ENCODE measurements at places on chromosomes 4 and X. TPM values are rescaled to one million over a fixed set of nuclear protein-coding genes. Genes with fewer than 3 reads are reported as not detected.

The SYN1 gene
- polyA plus RNA-seq: 8.1 TPM

- no peak for DNase-seq
Observed at GRCh38 chr4:60611762-60612496, 588.2 kb upstream of the ADGRL3 start.

- peak; percentile 65 for DNase-seq
Observed at GRCh38 chrX:111308039-111308438, 37.8 kb upstream of the CAPN6 start.

DNA sequence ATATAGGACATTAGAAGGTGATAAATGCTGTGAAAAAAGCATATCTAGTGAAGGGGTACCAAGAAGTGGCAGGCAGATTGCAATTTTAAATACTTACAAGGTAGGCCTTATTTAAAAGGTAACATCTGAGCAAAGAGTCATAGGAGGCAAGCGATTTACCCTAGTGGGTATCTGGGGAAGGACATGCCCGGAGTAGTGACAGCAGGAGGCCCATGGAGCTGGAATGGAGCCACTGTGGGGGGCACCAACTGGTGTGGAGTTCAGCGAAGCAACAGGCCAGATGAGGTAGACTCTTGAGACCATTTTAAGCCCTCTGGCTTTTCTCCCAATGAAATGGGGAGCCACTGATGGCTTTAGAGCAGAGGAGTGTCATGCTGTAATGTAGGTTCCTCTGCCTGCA lies 37.3 kb downstream of the SEC24D start:
- no peak for DNase-seq

GRCh38 chr4:184011826-184012380 lies 106.8 kb downstream of the STOX2 start:
- DNase-seq: no peak

The GCNA gene
- polyA plus RNA-seq: 1.6 TPM

- DNase-seq: no peak
Observed at GRCh38 chr4:171599628-171600027, 213.6 kb upstream of the GALNTL6 start.

DNA sequence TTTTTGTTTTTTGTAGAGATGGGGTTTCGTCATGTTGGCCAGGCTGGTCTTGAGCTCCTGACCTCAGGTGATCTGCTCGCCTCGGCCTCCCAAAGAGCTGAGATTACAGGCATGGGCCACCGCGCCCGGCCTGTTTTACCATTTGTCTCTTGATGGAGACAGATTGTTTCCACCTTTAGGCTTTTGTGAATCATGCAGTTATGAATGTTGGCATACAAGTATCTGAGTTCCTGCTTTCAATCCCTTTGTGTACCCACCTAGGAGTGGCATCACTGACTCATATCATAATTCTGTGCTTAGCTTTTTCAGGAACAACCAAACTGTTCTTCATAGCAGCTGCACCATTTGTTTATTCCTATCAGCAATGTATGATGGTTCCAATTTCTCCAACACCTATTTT lies 20.2 kb upstream of the MGST2 start:
- DNase-seq: no peak

DNA sequence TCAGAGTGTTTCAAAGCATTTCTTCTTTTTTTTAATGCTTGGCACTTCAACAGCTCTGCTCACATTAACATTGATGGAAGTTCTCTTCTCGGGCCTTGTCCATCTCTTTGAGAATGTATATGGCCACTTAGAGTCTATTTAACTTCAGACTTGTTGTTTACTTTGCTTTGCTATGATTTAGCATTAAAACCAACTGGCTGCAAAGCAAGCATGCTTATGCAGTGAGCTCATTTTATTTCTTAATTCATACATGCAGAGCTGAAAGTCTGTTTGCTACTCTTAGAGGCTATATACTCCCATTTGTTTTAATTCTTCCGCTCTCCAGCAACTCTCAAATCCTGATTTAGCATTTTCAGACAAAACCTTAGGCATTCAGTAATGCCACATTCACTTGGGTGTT lies 107.6 kb upstream of the PACRGL start:
- DNase-seq: no peak

GRCh38 chr4:75995727-75996126 lies 5.0 kb upstream of the SDAD1 start:
- peak; percentile 52 for DNase-seq

- DNase-seq: no peak
Observed at GRCh38 chr4:81084634-81085033, 54.1 kb downstream of the BMP3 start.

GRCh38 chr4:183532821-183533220 lies 28.0 kb downstream of the ING2 start:
- DNase-seq: peak; percentile 24

GRCh38 chrX:255923-256331 lies 25.3 kb upstream of the PLCXD1 start:
- DNase-seq: no peak

GRCh38 chr4:150008546-150008945 lies 69.7 kb upstream of the DCLK2 start:
- DNase-seq: no peak

DNA sequence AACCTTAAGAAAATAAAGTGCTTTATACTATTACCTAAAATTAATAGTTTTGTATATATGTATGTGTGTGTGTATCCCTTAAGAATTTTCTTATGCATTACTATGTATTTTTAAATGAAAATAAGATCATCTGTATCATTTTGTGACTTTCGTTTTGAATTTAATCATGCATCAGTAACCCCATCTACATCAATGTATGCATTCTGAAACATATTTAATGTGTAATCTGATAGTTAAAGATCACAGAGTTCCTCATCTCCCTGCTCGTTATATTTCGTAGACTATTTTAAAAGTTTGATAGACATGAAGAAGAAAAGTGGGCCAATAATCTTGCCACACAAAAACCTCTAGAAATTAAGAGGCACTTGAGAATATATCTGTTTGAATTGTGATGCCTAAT lies 7.4 kb downstream of the BMPR1B start:
- no peak for DNase-seq

DNA sequence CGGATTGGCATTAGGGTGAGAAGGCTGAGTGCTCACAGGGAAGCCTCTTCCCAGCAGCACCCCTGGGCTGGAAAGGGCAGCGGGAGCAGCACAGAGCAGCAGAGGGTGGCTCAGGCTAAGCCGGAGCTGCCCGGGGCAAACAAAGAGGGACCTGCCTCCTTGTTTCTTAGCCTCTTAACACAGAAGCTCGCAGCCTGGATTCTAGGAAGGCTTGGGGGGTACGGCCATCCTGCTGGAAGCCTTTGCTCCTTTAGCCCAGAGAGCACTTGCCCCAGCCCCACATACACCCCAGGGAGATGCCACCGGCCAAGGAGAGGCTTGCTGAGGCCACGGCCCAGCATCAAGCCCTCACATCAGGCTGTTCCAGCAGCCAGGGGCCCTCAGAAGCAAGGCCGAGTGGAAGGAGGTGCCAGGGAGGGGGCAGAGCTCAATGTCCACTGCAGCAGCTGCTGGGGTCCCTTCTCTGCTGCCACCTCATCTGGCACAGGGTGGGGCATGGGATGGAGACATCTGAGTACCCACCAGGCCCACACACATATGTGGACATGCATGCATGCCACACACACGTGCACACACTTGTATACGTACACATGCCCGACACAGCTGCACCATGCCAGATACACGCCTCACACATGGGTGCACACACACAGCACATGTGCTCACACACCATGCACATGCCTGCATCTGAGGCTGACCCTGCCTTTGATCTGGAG lies 20.3 kb upstream of the SPON2 start:
- no peak for DNase-seq

- DNase-seq: no peak
Observed at GRCh38 chrX:2474280-2474962, 26.4 kb downstream of the DHRSX start.

The VGLL1 gene
- polyA plus RNA-seq: 1.9 TPM

DNA sequence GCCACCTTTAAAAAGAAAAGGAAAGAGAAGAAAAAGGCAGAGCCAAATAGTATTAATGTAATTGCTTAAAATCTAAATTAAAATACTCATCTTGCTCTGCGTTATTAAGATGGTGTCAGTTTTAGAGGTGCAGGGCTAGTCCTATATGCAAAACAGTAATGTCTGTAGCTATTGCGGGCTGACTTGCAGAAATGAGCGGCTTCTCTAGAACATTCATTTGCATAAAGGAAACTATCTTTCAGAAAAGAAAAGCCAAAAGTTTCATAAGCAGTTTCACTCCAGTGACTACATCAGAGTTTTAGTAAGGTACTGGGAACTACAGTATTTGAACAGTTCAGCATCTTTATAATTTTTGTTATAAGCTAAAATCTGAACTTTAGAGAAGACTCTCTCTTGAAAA lies 6.0 kb downstream of the SMAD1 start:
- DNase-seq: no peak

DNA sequence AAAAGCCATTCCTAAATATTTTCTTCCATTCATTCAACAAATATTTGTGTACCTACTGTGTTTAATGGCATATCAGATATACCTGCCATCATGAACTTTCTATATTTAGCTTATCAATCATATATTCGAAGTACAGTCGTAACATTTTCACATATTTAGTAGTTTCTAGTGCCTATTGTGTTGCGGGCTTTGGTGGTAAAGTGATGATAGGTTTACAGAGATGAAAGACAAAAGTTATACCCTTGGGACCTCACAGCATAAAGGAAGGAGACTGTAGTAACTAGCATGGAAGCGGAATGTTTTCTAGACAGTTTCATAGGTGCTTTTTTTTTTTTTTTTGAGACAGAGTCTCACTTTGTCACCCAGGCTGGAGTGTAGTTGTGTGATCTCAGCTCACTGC lies 39.5 kb downstream of the RBPJ start:
- no peak for DNase-seq

DNA sequence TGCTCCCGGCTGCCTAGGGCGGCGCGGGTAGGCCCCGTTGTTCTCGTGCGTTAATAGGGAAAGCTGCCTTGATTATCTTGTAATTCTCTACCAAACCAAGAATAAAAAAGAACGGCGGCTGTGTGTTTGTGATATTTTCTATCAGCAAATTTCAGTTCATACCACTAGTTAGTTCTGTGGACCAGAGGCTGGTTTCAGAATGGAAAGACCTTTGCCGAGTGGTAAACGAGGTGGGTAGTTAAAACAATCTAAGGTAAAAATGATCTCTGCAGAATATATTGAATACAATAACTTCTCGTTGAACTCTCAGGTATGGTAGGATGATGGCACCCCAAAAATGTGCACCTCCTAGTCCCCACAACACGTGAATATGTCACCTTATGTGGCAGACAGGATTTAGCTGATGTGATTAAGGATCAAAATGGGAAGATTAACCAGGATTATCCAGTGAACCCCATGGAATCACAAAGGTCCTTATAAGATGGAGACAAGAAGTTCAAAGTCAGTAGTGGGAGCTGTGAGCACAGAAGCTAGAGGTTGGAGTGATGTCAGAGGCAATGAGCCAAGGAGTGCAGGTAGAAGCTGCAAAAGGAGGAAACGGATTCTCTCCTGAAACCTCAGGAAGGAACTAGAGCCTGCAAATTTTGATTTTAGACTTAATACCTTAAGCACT lies 574 bp upstream of the CFAP97 start:
- DNase-seq: no peak

GRCh38 chr4:48503233-48504025 lies 13.4 kb downstream of the ZAR1 start:
- DNase-seq: no peak

DNA sequence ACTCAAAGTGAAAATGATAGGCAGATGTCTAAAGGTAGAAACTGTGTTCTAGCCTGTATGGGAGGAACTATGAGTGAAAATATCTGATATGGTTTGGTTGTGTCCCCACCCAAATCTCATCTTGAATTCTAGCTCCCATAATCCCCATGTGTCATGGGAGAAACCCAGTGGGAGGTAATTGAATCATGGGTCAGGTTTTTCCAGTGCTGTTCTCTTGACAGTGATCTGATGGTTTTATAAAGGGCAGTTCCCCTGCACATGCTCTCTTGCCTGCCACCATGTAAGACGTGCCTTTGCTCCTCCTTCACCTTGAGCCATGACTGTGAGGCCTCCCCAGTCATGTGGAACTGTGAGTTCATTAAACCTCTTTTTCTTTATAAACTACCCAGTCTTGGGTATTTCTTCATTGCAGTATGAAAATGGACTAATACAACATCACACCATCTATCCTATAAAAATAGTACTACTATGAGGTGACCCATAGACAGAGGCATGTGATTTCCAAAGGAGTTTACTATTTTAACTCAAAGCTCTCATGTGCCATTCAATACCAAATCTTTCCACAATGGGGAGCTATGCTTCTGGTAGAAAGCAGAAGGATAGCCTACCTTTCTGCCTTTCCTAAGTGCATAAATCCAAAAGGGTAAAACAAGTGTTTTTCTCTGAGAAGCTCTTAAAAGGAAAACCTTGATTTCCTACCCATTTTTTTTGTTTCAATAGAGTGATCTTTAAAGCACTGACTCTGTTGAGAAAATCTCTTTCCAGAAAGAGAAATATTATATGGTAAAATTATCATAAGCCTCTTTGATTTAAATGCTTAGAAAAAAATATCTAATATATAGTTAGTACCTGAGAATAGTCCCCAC lies 38.8 kb downstream of the SEC31A start:
- DNase-seq: no peak

DNA sequence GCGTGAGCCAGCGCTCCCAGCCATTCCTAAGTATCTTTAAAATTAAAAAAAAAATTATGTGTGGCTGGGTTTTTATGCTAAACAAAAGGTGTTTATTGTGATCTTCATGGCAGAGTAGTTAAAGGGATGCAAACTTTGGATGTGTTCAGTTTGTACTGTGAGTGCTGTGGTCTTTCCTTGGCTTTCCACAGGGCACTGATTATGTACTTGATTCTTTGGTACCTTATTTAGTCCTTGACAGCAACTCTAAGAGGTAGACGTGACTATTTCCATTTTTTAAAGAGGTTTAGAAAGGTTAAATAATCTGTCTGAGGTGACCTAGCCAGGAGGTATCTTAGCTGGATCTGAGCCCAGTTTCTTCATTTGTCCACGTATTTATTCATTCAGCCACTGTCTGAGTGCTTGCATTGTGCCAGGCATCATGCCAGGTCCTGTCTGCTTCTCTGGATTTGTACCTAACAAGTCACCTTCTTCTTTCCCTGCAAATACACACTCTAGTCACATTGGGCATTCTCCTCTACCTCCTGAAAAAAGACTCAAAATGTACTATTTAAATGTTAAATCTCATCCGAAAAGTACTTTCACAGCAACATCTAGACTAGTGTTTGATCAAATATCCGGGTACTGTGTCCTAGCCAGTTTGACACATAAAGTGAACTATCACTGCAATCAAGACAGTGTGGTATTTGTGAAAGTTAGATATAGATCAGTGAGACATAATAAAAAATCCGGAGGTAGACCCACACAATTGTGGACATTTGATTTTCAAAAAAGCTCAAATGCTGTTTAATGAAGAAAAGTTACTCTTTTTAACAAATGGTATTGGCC lies 31.5 kb downstream of the WWC2 start:
- no peak for DNase-seq

The UBA1 gene
- polyA plus RNA-seq: 149 TPM

GRCh38 chr4:180790471-180790870 lies 1452.7 kb upstream of the TENM3 start:
- DNase-seq: no peak

GRCh38 chr4:153205757-153206156 lies 1.5 kb downstream of the TRIM2 start:
- no peak for DNase-seq

- DNase-seq: no peak
Observed at GRCh38 chrX:119343856-119344255, 55.3 kb upstream of the SLC25A43 start.

- DNase-seq: no peak
Observed at GRCh38 chr4:16969696-16970135, 71.3 kb upstream of the LDB2 start.

- no peak for DNase-seq
Observed at GRCh38 chr4:74315376-74315775, 7.1 kb downstream of the EPGN start.

The CXCL10 gene
- polyA plus RNA-seq: not detected

The NKX3-2 gene
- polyA plus RNA-seq: 0.13 TPM

Measured in muscle of arm (tissue), 14 donors.